ENCODE measurements at places on chromosomes 11 and 22.

DNA sequence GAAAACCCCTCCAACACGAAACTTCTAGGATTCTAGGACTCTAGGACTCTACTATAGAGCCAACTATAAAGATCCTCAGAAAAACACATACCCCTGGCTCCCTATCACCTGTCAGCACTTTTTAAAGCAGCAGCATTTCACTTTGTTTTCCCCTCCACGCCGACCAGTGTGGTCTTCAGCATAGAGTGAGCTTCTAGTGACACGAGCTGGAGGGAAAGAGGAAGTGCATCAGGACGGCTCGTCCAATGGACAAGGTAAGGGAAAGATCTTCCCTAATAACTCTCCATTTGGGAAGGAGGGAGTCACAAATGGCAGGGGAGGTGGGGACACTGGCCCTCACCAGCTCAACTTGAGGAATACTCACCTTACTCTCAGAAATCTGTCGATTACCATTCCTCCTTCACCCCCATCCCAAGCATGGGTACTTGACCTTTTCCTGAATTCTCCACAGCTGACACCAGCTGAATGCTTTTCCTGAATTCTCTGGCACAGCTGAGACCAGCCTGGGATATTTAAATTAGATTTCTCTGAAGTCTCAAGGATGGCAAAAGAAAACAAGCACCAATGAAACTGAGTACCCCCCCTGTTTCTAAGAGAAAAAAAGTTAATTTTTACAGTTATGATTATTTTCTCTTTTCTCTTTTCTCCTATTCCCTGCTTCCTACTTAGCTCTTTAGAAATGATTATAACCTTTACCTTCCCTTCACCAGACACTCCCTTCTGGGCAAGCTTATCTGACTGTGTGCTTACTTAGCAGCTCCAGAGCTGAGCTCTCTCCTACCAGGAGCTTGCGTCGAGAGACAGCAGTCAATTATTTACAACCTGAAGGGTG, 33.3 kb upstream of the NNMT start:
- DNase-seq: peak; percentile 50

DNA sequence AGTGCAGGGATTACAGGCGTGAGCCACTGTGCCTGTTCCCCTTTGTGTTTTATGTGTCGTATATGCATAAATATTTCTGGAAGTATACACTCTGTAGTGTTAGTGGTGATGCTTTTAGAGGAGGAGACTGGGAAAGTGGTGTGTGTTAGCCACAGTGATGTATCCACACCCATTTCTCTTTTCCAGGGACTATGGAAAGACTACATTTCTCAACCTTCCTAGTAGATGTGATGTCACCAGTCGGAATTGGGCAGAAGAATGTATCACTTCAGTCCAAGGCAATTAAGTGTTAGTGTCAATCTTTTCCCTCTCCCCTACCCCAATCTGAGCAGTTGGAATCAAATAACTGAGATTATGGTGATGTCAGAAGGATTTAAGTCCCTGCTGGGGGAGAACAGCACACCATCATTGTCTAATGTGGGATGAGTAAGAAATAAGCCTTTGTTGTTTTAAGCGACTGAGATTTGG, 5.8 kb upstream of the ATG16L2 start:
- DNase-seq: peak; percentile 29

DNA sequence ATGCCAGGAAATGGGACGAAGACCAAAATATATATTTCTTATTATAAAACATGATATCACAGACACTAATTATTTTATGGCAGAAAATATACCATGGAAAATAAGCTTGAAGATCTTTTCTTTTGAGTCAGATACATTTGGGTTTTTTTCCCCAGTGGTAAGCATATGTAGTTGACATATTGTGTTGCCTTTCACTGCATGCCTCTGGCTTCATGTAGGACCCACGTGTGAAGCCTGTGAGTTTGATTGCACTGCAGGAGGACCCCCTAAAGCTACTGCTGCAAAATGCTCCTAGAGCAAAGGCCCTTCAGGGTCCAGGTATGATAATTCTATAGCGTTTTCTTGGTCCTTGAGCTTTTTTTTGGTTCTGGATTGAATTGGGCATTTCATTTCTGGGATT, 190.7 kb upstream of the KIRREL3 start:
- no peak for DNase-seq

GRCh38 chr22:24474649-24475255, 20.4 kb upstream of the UPB1 start:
- DNase-seq: peak; percentile 14

GRCh38 chr11:11946878-11947277, 61.5 kb downstream of the DKK3 start:
- no peak for DNase-seq

GRCh38 chr11:31337806-31338205, 31.7 kb downstream of the DCDC1 start:
- DNase-seq: no peak

DNA sequence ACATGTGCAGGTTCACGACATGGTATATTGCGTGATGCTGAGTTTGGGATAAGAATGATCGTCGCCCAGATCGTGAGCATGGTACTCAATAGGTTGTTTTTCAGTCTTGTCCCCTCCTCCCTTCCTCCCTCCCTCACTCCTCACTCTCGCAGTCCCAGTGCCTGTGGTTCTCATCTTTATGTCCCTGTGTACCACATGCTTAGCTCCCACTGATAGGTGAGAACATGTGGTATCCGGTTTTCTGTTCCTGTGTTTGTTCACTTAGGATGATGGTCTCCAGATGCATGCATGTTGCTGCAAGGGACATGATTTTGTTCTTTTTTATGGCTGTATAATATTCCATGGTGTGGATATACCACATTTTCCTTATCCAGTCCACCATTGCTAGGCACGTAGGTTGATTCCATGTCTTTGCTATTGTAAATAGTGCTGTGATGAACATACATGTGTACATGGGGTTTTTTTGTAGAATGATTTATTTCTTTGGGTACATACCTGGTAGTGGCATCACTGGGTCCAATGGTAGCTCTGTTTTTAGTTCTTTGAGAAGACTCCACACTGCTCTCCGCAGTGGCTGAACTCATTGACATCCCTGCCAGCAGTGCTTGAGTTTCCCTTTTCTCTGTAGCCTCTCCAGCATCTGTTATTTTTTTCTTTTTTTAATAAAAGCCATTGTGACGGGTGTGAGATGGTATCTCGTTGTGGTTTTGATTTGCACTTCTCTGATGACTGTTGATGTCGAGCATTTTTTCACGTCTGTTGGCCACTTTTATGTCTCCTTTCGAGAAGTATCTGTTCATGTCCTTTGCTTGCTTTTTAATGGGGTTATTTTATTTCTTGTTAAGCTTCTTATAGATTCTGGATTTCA, 16.4 kb downstream of the ZBED4 start:
- DNase-seq: no peak

- DNase-seq: peak; percentile 22
These were observed 3.2 kb downstream of the SEZ6L start for GRCh38 chr22:26172389-26172990.

GRCh38 chr11:92357344-92357743, 132.7 kb downstream of the FAT3 start:
- DNase-seq: no peak

DNA sequence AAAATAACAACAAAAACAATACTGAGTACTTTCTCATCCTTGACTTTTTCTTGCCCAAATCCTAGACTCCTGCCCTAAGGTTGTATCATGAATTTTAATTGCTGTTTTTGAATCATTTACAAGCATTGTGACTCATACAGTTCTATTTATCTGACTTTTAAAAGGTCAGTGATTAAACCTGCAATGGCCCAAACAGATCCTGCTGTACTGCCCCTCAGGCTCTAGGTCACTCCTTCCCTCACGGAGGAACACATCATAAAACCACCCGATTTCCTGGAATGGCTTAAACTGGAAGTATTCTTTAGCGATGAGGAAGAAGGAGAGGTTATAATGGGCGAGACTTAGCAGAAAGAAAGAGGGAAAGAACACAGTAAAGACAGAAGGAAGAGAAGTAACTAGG, 12.3 kb downstream of the ARFGAP3 start:
- DNase-seq: no peak

DNA sequence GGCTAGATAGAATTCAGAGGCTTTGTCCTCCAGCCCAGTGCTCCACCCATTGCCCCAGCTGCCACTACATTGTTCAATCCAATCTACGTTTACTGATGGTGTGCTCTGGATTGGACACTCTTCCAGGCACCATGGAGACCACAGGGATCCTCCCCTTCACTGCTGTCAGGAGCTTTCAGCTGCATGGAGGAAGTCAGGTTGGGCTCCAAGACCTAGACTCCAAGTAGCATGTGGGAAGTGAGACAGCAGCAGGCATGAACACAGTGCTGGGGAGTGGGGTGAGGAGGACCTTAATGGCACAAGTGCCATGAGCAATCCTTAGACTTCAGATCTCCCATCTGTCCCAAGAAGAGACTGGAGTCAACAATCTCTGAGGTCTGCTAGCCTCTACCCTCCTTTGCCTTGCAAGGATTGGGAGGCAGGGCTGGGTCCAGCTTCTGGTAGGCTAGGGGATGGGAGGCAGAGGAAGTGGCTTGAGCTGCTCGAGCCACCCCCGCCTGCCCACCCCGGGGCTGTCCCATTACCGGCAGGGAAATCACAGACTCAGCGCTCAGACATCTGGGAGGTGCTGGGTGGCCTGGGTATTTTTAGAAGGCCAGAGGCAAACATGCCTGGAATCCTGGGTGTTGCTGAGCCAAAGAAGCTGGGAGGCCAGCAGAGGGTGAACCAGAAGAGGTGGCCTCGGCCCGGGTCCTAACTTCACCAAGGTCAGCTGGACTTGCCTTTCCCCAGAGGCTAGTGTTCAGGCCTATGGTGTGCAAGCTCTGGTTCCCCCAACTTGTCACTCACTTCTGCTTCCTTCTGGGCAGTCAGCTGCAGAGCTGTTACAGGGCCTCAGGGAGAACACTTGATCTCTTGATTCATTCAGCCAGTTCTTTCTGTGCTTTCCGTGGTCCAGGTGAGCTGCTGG, 15.2 kb upstream of the FCHSD2 start:
- peak; percentile 73 for DNase-seq

DNA sequence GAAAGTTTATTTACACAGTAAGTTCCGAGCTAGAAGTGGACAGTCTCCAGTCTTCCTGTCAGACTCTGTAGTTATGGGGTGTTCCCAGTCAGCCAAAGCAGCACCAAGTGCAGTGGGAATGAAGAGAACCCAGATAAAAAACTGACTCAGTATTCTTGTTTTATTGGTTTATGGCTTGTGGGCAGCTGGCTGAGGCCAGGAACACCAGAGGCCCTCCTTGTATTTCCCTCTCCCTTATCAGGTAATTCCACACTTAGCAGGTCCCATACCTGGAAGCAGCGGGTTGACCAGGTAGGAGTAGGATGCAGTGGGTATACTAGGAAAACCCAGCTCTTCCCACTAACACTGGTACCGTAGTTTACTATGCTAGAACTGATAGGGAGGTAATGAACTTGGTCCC, 3.5 kb upstream of the BACE1-AS start:
- no peak for DNase-seq

DNA sequence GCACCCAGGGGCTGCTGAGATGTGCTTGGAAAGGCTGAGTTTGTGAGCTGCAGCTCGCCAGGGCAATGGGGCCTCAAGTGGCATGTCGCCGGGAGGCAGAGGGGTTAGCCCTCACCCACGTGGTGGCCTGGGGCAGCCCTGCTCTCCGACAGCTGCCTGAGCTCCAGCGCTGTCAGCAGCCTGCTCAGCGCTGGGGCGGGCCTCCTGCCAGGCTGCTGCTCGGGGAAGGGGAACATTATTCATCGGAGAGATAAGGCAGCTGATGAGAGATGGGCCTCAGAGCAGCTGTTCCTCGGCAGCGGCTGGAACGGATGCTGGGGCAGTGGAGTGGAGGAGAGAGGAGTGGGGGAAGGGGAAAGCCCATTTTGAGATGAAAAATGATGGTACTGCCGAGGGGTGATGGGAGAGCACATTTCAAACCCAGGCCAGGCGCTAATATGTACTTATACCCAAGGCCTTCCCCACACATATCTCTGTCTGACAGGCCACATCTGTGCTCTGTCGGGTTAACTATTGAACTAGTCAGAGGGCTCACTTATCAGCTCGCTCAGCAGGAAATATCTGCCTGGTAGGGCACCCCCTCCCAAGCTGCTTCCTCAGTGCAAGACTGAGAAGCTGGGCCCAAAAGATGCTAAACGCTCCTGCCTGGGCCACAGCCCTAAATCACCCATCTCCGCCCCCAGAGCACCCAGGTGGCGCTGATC, 79.5 kb downstream of the TIMP3 start:
- no peak for DNase-seq

Measured in AG10803 (cell line).